ENCODE measurements at places on chromosomes 1 and 21.
A peak's percentile ranks its signal among the peaks of the same experiment; 100 is the strongest.

GRCh38 chr21:45339421-45340402 lies 52.0 kb upstream of the POFUT2 start:
- no peak for DNase-seq

DNA sequence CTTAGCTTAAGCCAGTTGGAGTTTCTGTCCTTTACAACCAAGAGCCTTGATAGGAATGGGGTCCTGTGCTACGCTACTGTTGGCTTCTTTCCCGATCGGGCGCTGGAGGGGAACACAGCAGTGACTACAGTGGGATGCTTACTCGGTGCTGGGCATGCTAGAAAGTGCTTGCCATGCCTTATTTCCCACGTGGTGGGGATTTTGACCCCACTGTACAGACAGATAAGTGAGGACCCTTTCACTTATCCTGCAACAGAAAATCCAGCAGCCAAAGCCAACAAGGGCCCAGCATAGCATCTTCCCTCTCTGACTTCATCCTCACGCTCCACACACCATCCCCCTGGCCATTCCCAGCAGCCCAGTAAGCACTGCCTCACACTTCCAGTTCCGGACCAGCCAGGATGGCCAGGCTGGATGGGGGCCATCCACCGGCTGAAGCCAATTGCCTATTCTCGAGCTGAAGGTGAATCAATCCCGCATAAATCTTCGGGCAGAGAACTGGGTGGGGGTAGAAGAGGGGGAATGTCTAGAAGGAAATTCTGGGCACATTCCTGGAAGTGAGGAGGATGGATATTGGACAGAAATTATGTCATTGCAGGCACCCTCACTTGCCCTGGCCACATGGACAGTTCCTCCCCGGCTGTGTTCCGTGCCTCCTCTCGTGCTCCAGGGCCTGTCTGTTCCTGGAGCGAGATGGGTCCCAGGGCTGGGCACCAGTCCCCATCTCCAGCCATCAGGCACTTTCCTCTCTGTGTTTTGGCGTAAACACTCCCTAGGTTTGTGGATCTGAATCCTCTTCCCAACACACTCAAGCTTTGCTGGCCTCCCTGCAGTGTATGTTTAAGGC lies 2.0 kb upstream of the ABCG1 start:
- no peak for DNase-seq

GRCh38 chr1:63635681-63636080 lies 42.5 kb downstream of the PGM1 start:
- peak; percentile 70 for DNase-seq

DNA sequence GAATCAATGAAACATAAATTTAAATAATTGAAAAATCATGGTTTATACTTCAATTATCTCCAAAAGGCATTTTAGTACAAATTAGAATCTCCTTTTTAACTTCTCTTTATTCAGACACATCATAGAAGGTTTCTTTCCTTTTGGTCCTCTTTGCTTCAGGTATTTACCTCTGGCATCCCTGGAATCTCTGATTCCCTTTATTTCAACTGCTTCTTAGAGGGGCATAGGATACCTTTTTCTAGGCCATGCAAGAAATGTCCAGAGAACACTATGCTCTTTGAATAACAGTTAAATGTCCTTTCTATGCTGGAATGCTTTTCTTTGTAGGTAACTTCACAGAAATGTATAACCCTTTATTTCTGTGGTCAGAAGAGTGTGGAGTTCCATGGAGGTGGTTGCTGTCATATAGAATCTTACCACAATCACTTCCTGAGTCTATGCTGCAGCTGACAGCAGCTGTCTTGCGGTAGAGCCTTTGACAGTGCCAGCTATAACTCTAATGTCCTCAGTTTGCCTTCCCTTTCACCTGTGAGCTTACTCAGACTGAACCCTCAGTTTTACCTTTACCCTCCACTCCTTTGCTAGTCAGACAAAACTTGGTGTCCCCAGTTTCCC lies 8.6 kb downstream of the LAMC2 start:
- no peak for DNase-seq

DNA sequence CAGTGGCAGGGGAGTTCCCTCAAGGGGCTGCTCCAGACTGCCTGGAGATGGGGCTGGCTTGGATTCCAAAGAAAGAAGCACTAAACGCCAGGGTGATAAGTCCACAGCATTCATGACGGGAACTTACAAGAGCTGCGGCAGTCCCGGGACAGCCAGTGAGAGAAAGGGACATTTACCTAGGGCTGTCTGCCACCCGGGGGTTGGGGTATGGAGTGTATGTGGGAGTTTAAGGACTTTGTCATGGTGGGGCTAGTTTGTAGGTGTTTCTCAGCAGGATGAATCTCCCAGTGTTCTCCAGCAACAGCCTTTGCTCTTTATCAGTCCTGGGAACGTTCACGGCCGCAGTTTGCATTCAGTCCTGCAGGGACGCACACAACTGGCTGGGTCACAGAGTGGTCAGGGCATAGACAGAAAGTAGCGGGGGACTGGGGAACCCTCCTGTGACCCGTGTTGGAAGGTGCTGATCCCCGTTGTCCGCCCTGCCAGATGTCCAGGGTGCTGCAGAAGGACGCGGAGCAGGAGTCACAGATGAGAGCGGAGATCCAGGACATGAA lies 41.4 kb upstream of the HMGN1 start:
- DNase-seq: no peak

DNA sequence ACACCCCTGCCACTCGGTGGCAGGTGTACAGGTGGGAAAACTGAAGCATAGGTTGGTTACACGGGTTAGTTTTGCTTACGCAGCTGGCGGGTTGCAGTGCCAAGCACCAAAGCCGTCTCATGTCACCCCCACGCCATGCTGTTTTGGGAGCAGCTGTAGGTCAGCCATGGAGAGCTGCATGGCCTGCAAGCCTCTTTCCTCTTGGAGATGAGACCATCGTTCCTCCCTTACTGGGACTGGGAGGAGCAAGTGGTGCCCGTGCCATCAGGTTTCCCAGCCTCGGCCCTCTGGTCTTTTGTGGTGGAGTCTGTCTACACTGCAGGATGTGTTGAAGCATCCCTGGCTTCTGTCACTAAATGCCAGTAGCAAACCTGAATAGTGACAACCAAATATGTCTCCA lies 46.9 kb downstream of the AJAP1 start:
- no peak for DNase-seq

DNA sequence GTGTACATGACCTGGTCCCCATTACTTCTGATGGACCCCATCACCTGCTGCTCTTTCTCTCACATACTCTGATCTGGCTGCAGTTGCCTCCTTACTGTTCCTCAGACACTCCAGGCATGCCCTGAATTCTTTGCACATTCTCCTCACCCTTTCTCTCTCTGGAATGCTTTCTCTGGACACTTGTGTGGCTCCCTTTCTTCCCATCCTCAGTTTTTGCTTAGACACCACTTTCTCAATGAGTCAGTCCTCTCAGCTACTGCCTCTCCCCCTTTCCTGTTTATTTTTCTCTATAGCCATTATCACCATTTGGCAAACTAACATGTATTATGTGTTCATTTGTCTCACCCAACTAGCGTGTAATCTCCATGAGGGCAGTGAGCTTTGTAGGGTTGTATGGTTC lies 28.1 kb downstream of the PLXNA2 start:
- DNase-seq: peak; percentile 64

GRCh38 chr21:45381865-45382696 lies 22.9 kb upstream of the COL18A1 start:
- DNase-seq: no peak

GRCh38 chr1:29858646-29859045 lies 622.3 kb downstream of the PTPRU start:
- DNase-seq: no peak

GRCh38 chr21:44792702-44793591 lies 8.7 kb downstream of the UBE2G2 start:
- peak; percentile 68 for DNase-seq

- no peak for DNase-seq
These were observed 59.5 kb downstream of the RHOU start for GRCh38 chr1:228794810-228795209.

GRCh38 chr1:15950302-15950701 lies 25.6 kb downstream of the ZBTB17 start:
- no peak for DNase-seq

DNA sequence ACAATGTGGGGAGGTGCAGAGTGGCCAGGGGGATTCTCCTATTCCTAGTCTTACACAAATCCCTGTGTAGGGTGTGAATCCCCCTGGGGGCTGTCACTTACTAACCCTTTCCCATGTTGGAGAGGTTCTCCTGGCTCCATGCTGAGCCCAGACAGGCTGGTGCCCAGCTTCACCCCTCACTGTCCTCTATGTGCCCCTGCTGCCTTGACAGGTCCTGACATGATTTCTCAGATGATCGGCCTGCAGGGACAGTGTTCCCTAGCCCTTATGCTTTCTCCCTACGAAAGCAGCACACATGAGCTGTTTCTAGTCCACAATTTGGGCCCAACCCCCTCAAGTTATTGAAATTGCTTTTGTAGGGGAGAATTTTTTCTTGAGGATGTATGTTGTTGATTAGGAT lies 68.9 kb upstream of the FAM78B start:
- no peak for DNase-seq

- DNase-seq: no peak
These were observed at the start of gene KRTAP10-2 for GRCh38 chr21:44551340-44551961. Gene KRTAP10-2, minus strand, starts transcription at chr21:44551505. Its CDS starts 47 bp downstream, at chr21:44551458.

GRCh38 chr1:60665311-60665710 lies 417.1 kb upstream of the NFIA start:
- no peak for DNase-seq

DNA sequence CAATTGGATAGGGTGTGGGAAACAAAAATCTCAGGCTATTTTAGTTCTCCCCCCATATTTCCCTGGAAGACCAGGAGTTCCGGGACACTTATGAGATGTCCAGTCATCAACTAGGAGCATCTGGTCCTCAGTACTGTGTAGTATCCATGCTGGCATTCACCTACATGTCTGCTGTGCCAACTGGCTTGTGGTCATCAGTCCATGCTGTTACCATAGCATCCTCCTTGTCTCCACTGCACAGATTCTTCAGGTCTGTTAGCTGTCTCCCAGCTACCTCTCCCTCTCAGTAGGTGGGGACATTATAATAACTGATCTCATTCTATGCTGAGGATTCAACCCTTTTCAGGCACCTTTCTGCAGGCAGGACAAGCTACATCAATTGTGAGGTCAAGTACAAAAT lies 302.9 kb downstream of the BARHL2 start:
- no peak for DNase-seq

DNA sequence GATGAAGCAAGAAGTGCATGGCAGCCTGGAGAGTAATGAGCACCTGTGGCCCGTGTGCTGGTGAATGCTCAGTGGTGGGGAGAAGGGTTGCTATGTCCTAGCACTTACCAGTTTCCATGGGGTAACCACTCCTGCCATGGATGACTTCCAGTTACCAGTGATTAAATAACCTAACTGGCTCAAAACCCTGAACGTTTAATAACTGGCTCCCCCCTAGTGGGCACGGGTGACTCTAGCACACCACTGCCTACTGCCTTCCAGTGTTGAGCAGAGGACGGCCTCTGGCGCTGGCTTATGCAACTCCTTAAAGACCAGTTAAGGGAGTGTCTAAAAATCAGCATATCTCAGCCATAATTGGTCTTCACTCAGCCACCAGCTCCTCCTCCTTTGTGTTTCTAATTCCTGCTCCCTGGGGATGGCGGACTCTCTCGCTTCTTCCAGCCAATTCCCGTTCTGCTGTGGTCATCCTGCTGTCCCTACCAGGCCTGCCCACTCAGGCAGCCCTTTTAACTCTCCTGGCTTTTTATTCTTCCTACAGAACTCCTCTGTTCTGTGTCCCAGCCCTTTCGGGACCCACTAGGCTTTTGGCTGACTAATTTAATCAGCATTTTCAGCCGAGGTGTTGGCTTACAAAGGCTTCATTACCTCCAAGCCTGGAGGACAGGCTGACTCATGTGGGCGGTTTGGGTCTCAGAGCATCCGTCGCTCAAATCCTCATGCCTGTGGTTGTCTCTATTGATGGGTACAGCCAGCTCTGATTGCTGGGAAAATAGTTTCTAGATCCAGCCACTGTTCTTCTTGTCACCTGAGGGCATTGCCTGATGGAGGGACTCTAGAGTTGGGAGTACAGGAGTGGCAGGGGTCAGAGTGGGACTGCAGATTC lies 332.4 kb downstream of the CAMTA1 start:
- peak; percentile 70 for DNase-seq

DNA sequence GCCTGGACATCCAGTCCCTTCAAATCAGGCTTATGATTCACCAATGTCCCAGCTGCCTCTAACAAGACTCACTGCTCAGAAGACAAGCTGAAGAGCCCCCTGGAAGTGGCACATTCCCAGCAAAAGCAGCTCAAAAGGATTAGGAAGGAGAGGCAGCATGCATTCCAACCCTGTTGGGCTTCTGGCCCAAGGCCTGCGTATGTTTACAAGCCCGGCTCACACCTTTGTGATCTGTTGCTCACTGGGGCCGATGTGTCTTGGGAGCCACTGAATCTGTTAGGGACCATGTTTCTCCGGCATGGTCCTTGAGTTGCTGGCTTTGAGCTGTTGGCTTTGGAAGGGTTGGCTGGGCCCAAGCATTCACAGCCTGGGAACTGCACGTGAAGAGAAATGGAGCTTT lies 81.2 kb upstream of the C1orf174 start:
- no peak for DNase-seq

GRCh38 chr21:33661146-33661545 lies 18.8 kb downstream of the ITSN1 start:
- DNase-seq: no peak

- DNase-seq: no peak
These were observed 210.4 kb upstream of the RUNX1 start for GRCh38 chr21:35259457-35259856.

- DNase-seq: peak; percentile 25
These were observed 50.3 kb downstream of the PCSK9 start for GRCh38 chr1:55089683-55090082.

DNA sequence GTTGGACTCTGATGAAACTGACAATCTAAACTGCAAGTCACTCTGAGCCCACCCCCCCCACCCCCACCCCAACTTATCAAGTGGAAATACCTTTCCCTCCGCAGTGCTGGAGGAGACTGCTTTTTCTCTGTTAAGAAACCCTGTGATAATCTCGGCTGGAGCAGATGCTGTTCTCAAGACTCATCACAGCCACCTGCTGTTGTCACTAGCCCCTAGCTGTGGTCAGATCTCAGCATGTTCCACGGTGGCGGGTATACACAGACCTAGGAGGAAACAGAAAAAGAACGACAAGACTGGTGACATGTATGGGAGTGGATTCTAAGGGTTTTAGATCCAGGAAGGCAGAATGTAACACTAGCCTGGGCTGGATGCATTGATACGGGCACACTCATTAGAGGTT lies 2.3 kb downstream of the ACTL8 start:
- no peak for DNase-seq

- DNase-seq: no peak
These were observed 63.1 kb downstream of the ATP5PO start for GRCh38 chr21:33852485-33852884.

- no peak for DNase-seq
These were observed 143.0 kb upstream of the KLHDC7A start for GRCh38 chr1:18337757-18338156.

- peak; percentile 30 for DNase-seq
These were observed 2.5 kb upstream of the ATF6 start for GRCh38 chr1:161763522-161764098.

- DNase-seq: peak; percentile 31
These were observed 79.8 kb downstream of the PKN2 start for GRCh38 chr1:88763649-88764406.

GRCh38 chr1:220045356-220046051 lies 801 bp downstream of the EPRS1 start:
- DNase-seq: peak; percentile 29

All from fibroblast of villous mesenchyme (primary cell).